ENCODE measurements at places on chromosomes 5 and 9.

DNA sequence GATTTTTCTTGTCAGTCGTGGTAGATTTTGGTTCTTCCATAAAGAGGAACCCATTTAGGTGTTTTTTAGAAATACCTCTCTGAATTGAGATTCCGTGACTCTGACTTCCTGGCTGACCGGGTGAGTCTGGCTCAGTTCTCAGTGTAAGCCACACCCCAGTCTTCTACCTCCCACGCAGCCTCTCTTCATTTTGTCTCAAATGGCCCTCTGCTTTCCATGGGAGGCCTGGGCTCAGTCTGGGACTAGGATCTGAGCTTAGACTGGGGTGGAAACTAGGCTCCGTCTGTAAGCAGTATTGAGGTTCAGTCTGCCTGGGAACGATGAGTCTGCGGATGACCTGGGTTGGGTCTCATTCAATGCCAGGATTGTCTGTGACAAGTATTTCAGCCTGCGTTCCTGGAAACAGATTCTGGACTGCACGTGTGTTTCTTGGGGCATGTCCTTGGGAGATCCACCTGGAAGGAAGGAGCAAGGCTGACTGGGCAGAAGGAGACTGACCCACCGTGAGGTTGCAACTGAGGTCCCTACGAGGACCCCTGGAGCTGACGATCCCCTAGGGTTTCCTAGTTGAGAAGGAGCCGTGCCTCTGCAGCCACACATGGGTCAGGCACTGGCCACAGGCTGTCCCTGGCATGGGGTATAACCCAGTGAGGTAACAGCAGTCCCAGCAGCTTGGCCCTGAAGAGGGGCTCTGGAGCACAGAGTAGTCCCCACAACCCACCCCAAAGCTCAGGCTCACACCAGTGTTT, 12.4 kb upstream of the CRB2 start:
- DNase-seq: no peak

GRCh38 chr5:76736679-76737556, 21.0 kb downstream of the F2R start:
- DNase-seq: no peak

- no peak for DNase-seq
These were observed 297.8 kb downstream of the GADD45G start for GRCh38 chr9:89902450-89903140.

DNA sequence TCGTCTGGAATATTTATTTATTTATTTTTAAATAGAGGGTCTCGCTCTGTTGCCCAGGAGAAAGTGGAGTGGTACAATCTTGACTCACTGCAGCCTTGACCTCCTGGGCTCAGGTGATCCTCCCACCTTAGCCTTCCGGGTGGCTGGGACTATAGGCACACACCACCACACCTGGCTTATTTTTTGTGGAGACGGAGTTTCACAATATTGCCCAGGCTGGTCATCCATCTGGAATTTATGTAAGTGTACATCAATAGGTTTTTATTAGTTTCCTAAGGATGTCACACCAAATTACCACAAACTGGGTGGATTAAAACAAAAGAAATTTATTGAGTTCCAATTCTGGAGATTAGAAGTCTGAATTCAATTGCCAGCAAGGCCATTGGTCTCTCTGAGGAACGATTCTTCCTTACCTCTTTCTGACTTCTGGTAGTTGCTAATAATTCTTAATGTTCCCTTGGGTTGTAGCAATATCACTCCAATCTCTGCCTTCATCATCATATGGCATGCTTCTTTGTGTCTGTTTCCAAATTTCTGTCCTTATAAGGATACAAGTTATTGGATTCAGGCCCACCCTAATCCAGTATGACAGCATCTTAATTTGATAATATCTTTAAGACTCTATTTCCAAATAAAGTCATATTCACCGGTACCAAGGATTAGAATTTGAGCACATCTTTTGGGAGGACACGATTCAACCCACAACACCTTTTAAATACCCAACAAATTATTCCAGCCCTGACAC, 16.3 kb upstream of the RAD23B start:
- DNase-seq: no peak

DNA sequence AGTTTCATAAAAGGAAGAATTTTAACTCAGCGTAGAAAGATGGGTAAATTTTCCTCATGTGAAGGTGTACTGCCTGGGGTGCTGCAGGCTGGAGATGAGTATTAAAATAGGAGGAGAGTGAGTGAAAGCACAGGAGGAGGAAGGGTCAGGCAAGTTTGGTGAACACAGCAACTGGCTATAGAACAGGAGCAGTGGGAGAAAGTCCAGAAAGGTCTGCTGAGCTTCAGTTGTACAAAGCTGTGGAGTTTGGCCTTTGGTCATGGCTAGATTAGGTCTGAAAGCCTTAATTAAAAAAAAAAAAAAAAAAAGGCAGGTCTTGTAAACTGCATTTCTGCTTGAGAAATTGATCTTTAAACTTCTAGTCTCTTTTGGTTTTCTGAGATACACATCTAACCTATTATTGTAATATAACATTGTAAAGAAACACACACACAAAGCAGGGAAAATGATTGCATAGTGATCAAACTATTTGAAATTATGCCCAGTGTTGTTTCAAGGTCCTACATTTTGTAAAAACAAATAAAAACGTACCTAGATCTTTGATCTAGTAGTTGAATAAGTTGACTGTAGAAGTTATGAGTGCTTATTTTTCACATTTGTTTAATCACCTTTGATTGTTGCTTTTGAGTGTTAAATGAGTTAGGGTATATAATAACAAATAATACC, 43.6 kb downstream of the MAP3K1 start:
- DNase-seq: no peak

DNA sequence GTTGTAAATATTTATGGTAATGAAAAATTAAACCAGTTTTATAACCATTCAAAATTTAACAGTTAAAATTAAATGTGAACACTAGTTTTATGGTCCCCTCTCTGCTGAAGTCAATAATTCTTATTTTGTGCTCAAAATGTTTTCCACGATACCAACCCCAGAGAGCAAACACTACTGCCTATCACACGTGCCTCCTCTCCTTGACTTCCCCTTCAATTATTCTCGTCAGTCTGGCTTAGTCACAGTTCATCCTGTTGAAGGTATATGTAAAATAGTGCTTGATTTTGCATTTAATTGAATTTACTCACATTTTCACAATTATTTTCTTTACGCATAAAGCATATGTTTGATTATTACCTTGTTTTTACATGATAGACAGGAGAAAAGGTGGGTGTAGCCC, 148.8 kb downstream of the CCDC192 start:
- DNase-seq: no peak

GRCh38 chr9:126459126-126459525, 132.5 kb downstream of the MVB12B start:
- no peak for DNase-seq

DNA sequence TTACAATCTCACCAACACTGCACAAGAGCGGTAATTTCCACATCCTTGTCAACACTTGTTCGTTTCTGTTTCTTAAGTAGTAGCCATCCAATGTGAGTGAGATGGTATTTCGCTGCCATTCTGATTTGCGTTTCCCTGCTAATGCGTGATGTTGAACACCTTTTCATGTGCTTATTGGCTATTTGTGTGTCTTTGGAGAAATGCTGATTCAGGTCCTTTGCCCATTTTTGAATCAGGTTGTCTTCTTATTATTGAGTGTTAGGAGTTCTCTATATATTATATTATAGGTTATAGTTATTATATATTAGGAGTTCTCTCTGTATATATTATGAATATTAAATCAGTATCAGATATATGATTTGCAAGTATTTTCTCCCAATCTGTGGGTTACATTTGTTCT, 59.9 kb upstream of the IRX4 start:
- DNase-seq: no peak

GRCh38 chr9:103615994-103616393, 478.1 kb upstream of the SMC2 start:
- no peak for DNase-seq

- no peak for DNase-seq
These were observed 114.2 kb downstream of the LHFPL2 start for GRCh38 chr5:78534148-78534904.

DNA sequence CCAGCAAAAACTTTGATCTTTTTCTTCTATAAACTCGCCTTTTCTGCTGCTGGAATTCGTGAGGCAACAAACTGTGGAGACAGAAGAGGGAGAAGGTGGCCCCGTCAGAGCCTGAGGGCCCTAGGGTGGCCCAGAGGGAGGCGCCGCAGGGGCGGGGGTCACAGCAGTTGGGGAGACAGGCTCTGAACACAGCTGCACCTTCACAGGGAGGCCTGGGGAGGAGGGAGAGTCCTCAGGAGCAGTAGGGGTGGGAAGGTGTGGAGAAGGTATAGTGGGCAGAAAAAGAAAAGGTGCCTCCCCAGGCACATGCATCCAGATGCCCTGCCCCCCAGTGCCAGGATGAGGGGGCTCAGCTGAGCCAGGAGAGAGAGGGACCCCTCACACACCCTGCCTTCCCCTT, 15.1 kb downstream of the PHF19 start:
- no peak for DNase-seq

GRCh38 chr9:29213417-29214153, 1640.3 kb upstream of the C9orf72 start:
- DNase-seq: no peak

- DNase-seq: no peak
These were observed 32.0 kb downstream of the SEMA5A start for GRCh38 chr5:9513827-9514226.

DNA sequence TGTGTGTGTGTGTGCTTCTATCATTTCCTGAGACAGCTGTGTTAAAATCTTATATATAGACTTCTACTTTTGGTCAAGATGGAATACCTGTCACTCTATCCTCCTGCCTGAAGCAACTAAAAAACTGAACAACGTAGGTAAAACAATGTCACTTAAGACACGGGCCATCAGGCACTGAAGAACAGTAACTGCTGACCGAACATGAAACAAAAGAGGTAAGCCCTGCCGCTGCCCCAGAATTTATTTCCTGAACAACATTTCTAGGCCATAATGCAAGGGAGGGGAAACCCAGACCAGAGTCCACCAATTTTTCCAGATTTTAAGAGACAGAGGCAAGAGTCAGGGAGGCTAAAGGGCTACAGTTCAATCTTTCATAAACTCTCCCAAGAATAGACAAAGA, 156.0 kb downstream of the CDC42SE2 start:
- no peak for DNase-seq

- DNase-seq: no peak
These were observed 57.3 kb downstream of the UBE2QL1 start for GRCh38 chr5:6505783-6506557.

DNA sequence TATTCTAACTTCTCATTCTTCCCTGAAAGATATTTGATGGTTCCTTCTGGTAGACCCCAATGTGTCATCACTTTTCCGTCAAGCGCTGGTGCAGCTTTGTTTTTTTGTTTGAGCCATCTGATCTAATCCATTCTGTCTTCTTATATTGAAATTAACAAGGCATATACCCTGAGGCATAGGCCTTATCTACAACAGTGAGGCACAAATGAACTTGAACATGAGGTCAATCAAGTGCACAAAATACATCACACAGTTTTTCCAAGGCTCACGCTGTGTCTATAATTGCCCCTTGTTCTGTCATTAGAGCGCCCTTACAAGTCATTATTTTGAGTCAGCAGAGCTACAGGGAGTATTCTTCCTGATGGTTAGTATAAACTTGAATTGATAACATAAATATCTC, 406.6 kb downstream of the MAT2B start:
- DNase-seq: no peak

- DNase-seq: no peak
These were observed 549.8 kb upstream of the DMAC1 start for GRCh38 chr9:8349376-8349775.

DNA sequence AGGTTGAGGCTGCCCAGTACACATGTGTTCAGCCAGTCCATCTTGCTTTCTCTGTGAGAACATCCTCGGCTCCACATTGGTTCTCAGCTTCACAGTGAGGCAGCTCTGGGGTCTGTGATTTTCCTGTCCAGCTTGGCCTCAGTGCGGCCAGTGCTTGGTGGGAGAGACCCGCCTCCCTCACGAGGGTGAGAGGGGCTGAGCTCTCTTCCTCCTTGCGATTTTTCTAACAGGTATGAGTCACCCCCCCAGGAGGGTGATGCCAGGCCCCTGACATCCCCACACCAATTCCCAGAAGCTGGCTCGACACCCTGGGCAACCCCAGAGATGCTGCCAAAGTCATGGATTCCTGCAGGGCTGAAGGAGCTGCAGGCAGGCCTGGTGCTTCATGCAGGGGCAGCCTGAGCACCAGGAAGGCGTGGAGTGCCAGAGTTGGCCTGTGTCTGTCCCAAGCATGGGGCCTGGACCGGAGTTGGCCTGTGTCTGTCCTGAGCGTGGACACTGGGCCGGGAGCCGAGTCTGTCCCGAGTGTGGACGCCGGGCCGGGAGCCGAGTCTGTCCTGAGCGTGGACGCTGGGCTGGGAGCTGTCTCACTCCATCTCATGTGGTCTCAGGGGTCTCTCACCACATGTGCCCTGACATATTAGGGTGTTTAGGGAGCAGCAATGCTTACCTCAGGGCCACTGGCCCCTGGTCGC, 408.6 kb upstream of the IRX4 start:
- no peak for DNase-seq

DNA sequence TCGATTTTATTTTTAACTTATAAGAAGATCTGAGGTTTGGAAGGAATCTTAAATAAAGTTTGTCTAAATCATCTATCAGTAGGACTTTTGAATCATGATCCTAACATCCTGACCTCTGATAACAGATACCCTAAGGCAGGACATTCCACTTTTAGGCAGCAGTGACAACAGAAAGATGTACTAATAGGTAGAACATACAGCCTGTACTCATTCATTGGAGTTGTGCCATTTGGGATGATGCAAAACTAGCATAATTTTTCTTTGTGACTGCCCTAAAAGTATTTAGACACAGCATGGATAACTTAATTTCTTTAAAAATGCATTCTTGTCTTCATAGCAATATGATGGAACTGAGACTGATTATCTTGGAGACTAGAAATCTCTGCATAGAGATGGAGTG, 39.7 kb downstream of the CDC42SE2 start:
- no peak for DNase-seq

DNA sequence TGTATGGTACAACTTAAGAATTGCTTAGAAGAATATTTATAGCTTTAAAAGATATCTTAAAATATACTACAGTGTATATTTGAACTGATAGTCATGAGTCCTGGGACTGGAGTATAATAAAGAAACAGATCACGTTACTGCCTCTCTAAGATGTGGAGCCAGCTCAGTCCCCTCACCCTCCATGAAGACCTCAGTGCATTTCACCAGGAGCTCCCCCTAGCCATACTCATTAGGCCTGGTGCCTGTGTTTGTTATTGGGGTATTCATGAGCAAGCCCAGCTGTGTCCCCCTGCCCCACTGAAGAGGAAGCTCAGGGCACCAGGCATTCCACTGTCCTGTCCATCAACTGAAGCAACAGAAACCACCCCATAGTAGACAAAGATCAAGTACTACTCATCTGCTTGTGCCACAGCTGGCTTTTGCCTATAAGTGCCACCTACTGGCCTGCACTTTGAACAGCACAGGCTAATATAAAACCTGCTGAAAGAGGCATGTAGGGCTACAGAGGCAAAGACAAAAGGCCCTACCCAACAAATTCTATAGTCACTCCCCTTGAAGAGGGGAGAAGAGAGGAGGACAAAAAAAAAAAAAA, 850.2 kb upstream of the NUDT12 start:
- no peak for DNase-seq
